ENCODE measurements at places on chromosomes 16 and 17.
A peak's percentile ranks its signal among the peaks of the same experiment; 100 is the strongest.

- DNase-seq, result no peak
- H3K4me3 ChIP-seq, result no peak overlapping the region
- no peaks in the 10 kb centered on the region for H3K27me3 ChIP-seq
- H3K36me3 ChIP-seq, result peaks cover 4% of the 10 kb centered on the region
These were observed 16.7 kb downstream of the IGFBP4 start for GRCh38 chr17:40459636-40460603.

GRCh38 chr16:27800817-27801216 is 250.9 kb downstream of the KATNIP start:
- H3K27ac ChIP-seq, result no peak overlapping the region
- H3K27me3 ChIP-seq, result peaks cover 34% of the 10 kb centered on the region
- H3K36me3 ChIP-seq, result no peaks in the 10 kb centered on the region
- H3K4me1 ChIP-seq, result peaks cover 2% of the 10 kb centered on the region
- H3K4me3 ChIP-seq, result no peak overlapping the region
- DNase-seq, result no peak

GRCh38 chr17:57915985-57916757 is 39.0 kb downstream of the CUEDC1 start:
- H3K27me3 ChIP-seq, result no peaks in the 10 kb centered on the region
- no peak overlapping the region for H3K4me3 ChIP-seq
- H3K4me1 ChIP-seq, result no peaks in the 10 kb centered on the region
- no peak overlapping the region for H3K27ac ChIP-seq
- no peaks in the 10 kb centered on the region for H3K36me3 ChIP-seq

DNA sequence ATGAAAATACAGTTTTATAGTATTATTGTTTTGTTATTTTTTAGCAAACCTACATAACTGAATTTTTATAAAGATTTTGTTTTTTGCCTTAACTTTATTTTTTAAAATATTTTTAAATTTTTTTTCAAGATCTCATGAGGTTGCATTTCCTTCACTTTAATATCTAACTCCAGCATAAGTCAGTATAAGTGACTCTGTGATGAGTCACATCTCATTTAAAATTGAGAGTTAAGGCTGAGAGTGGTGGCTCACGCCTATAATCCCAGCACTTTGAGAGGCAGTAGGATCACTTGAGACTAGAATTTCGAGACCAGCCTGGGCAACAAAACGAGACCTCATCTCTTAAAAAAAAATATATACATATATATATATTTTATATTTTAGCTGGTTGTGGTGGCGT is 44.0 kb downstream of the NLK start:
- H3K4me3 ChIP-seq, result no peak overlapping the region
- H3K4me1 ChIP-seq, result peaks cover 51% of the 10 kb centered on the region
- DNase-seq, result no peak
- no peak overlapping the region for H3K27ac ChIP-seq

DNA sequence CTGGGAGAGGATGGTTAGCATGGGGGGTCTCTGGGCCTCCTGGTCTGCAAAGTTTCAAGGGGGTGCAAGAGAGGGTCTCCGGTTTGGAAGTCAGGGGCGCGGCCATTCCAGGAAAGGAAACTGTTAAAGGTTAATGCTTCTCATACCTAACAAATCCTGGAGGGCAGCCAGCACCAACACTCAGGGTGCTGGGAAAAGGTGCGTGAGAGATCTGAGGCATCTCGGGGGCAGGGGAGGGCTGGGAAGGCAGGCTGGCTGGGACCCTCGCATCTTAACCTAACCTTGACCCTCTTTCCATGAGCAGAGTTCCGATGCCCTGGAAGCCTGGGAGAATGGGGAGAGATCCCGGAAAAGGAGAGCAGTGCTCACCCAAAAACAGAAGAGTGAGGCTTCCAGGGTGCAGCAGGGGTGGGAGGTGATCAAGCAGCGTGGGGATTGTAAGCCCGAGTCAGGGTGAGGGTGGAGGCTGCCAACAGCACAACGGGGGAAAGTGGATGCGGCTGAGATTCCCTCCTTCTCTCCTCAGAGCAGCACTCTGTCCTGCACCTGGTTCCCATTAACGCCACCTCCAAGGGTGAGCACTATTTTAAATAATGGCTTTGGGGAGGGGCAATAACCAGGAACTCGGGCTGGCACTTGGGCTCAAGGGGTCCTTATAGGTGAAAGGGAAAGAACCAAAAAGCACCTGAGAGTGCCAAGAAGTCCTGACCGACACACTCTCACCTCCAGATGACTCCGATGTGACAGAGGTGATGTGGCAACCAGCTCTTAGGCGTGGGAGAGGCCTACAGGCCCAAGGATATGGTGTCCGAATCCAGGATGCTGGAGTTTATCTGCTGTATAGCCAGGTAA is 996 bp downstream of the TNFSF13 start:
- DNase-seq, result no peak
- H3K4me3 ChIP-seq, result peak overlapping the region; percentile 96
- H3K27me3 ChIP-seq, result no peaks in the 10 kb centered on the region
- H3K27ac ChIP-seq, result peak overlapping the region; percentile 93
- peaks cover 30% of the 10 kb centered on the region for H3K36me3 ChIP-seq
- H3K4me1 ChIP-seq, result peaks cover 57% of the 10 kb centered on the region

DNA sequence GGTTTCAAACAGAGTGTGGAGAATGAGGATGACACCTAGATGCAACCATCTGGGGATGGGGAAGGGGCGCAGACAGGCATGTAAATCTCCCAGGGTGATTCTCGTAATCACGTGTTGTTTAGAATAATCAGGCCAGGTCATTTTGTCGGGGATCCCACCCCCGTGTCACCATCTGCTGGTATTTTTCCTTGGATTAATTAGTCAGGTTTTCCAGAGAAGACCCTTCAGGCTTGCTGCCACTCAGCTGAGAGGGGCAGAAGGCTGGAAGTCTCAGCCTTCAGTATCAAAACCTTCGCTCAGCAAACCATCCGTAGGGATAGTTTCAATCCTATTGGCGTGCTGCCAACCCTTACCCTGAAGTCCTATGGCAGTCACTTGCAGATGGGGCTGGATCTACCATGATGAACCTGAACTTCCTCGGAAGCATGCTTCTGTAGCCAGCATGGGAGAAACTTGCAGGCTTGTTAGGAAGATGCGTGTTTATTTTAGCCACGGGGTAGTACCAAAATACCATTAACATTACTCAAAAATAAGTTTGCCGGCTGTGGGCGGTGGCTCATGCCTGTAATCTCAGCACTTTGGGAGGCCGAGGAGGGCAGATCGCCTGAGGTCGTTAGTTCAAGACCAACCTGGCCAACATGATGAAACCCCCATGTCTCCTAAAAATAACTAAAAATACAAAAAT is 7.5 kb upstream of the ADCY9 start:
- H3K36me3 ChIP-seq, result no peaks in the 10 kb centered on the region
- H3K4me1 ChIP-seq, result no peaks in the 10 kb centered on the region
- H3K27me3 ChIP-seq, result peaks cover 12% of the 10 kb centered on the region
- no peak overlapping the region for H3K4me3 ChIP-seq
- no peak overlapping the region for H3K27ac ChIP-seq
- DNase-seq, result no peak

- no peaks in the 10 kb centered on the region for H3K27me3 ChIP-seq
- no peak for DNase-seq
- no peak overlapping the region for H3K4me3 ChIP-seq
- H3K4me1 ChIP-seq, result peaks cover 16% of the 10 kb centered on the region
- H3K36me3 ChIP-seq, result no peaks in the 10 kb centered on the region
These were observed 265.8 kb upstream of the TBX2 start for GRCh38 chr17:61133853-61134252.

- no peaks in the 10 kb centered on the region for H3K27me3 ChIP-seq
- no peak for DNase-seq
These were observed 110.7 kb downstream of the SOCS1 start for GRCh38 chr16:11145173-11145818.

DNA sequence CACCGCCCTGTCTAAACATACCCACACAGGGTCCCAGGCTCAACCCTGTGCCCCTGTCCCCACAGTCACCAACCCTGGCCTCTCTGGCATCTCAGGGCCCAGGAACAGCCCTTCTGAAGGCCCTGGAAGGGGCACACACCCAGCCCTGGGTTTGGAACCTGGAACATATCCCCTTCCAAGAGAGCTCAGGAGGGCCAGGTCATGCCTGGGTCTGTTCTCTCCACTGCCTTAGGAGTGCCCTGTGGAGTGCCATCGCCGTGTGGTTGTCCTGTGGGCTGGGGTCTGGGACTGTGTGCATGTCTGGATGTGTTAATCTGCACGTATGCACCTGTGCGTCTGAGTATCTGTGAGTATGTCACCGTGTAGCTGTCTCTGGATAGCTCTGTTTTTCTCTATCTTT is 45.2 kb upstream of the ACSM2B start:
- no peaks in the 10 kb centered on the region for H3K4me1 ChIP-seq
- no peaks in the 10 kb centered on the region for H3K36me3 ChIP-seq
- DNase-seq, result no peak
- peaks cover 9% of the 10 kb centered on the region for H3K27me3 ChIP-seq

- H3K4me1 ChIP-seq, result peaks cover 35% of the 10 kb centered on the region
- peaks cover 19% of the 10 kb centered on the region for H3K36me3 ChIP-seq
- peak overlapping the region; percentile 91 for H3K27ac ChIP-seq
These were observed 934 bp downstream of the MAFG start for GRCh38 chr17:81926451-81927151.

- peak overlapping the region; percentile 37 for H3K27ac ChIP-seq
- no peak for DNase-seq
- H3K4me1 ChIP-seq, result peaks cover 38% of the 10 kb centered on the region
These were observed 52.5 kb upstream of the MNT start for GRCh38 chr17:2453325-2453724.

GRCh38 chr16:20995711-20996110 is 95.1 kb downstream of the LYRM1 start:
- no peak overlapping the region for H3K4me3 ChIP-seq
- no peaks in the 10 kb centered on the region for H3K36me3 ChIP-seq
- H3K4me1 ChIP-seq, result no peaks in the 10 kb centered on the region
- peaks cover 7% of the 10 kb centered on the region for H3K27me3 ChIP-seq

DNA sequence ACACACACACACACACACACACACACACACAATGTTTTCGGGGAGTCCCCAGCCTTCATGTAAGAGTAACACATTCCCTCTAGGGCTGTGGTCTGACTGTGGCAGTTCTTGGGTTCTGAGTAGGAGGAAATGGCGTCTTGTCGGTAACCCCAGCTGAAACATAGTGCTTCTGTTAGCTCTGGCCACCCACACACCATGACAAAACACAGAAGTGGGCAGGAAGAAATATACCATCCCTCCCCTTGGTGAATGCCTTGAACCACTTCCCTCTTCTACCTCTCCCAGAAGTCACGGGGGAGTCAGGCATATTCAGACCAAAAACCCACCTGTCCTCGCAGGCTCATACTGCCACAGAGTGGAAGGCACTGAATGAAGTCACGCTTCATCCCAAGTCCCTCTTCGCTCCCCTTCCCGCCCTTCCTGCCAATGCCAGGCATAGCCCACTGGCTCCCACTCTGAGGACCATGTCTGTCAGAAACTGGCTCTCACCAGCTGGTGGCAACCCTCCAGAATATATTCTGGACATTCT is 11.5 kb downstream of the SLC35B1 start:
- peak; percentile 70 for DNase-seq
- H3K4me1 ChIP-seq, result peaks cover 35% of the 10 kb centered on the region
- peaks cover 26% of the 10 kb centered on the region for H3K36me3 ChIP-seq
- no peaks in the 10 kb centered on the region for H3K27me3 ChIP-seq
- H3K4me3 ChIP-seq, result peak overlapping the region; percentile 21

DNA sequence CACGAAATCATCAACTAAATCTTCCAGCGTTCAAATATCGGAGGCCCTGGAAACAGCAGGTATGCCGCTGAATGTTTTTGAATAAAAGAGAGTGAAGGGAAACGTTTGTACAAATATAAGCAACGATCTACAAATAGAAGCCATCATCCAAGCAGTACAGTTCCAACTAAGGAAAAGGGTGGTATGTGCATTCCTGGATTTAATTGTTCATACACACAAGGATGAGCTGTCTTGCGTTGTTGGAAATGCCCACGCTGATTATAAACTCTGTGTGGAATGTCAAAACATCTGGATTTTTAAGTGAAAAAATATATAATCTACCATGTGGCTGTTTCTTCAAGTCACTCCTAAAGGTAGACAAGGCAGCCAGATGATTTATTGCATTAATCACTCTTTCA is 191.8 kb upstream of the HSBP1 start:
- no peaks in the 10 kb centered on the region for H3K4me1 ChIP-seq
- no peak overlapping the region for H3K4me3 ChIP-seq
- H3K27ac ChIP-seq, result no peak overlapping the region
- DNase-seq, result no peak

GRCh38 chr17:27530764-27531391 is 74.6 kb downstream of the KSR1 start:
- no peak for DNase-seq
- H3K4me1 ChIP-seq, result peaks cover 59% of the 10 kb centered on the region
- H3K27me3 ChIP-seq, result no peaks in the 10 kb centered on the region
- no peak overlapping the region for H3K27ac ChIP-seq

DNA sequence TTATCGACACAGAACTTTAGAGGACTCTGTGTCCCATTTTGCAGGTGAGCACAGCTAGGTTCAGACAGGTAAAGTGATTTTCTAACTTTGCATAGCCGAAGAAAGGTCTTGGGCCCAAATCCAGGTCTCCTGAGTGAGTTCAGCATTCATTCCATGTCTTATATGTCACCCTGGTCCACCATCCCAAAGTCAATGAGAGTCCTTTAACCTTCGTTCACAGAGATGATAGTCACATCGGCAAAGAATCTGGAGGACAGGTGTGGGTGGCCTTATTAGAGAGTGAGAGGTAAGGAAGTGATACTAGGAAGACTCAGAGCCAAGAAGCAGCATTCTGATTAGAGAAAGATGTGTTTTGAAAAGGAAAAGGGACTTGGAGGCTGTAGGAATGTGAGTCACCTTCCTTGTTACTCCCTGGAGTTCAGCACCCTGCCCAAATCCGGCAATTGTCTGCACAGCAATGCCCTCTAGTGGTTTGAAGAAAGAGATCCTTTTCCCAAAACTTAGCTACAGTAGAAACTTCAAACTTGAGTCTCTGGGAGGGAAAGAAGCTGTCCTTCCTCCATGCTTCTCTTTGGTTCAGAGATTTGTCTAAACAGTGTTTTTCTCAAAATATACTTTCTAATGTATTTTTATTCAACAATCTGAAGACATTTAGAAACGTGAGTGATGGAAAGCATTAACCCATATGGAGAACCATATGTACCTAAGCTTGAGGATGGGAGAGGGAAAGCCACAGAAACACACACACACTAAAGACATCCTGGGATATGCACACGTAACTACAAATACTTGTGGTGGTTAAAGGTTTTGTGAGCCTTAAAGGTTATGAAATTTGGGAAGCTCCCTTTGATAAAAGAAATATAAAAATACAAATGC is 96.4 kb upstream of the SHISA6 start:
- H3K27me3 ChIP-seq, result no peaks in the 10 kb centered on the region
- DNase-seq, result no peak
- no peaks in the 10 kb centered on the region for H3K36me3 ChIP-seq
- no peaks in the 10 kb centered on the region for H3K4me1 ChIP-seq
- H3K4me3 ChIP-seq, result no peak overlapping the region
